Central memory CD8-positive, alpha-beta T cell (primary cell): ENCODE measurements at places on chromosomes 12 and 14.

- H3K36me3 ChIP-seq, result no peaks in the 10 kb centered on the region
- no peak overlapping the region for H3K27ac ChIP-seq
These were observed 150.8 kb upstream of the FSCB start for GRCh38 chr14:44657696-44658388.

DNA sequence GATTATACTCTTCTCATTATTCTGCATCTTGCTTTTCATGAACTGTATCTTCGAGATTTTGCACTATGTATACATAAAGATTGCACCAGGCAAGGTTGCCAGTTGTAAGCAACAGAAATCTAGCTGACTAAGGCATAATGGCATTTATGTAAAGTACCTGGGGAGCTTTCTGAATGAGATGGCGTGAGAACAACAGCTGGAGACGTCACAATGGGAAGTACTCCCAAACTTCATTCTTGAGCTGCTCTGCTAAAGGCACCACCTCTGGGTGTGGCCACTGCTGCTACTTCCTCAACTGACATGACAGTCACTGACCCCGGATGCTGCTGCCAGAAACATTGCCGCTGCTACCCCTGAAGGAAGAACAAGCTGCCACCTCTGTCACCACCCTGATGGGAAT, 220.7 kb downstream of the NOVA1 start:
- no peaks in the 10 kb centered on the region for H3K27me3 ChIP-seq
- no peaks in the 10 kb centered on the region for H3K4me1 ChIP-seq
- H3K4me3 ChIP-seq, result no peak overlapping the region
- no peak for DNase-seq

GRCh38 chr12:63103494-63104131, 47.4 kb downstream of the AVPR1A start:
- H3K36me3 ChIP-seq, result no peaks in the 10 kb centered on the region
- no peak for DNase-seq
- H3K27me3 ChIP-seq, result no peaks in the 10 kb centered on the region

- H3K27ac ChIP-seq, result no peak overlapping the region
- DNase-seq, result no peak
- H3K36me3 ChIP-seq, result no peaks in the 10 kb centered on the region
- no peak overlapping the region for H3K4me3 ChIP-seq
- no peaks in the 10 kb centered on the region for H3K4me1 ChIP-seq
These were observed 201.2 kb downstream of the ANO4 start for GRCh38 chr12:100995771-100996170.

GRCh38 chr12:87922736-87923135, 106.5 kb downstream of the C12orf50 start:
- no peaks in the 10 kb centered on the region for H3K36me3 ChIP-seq
- DNase-seq, result no peak
- no peaks in the 10 kb centered on the region for H3K4me1 ChIP-seq
- H3K27me3 ChIP-seq, result no peaks in the 10 kb centered on the region
- no peak overlapping the region for H3K4me3 ChIP-seq

DNA sequence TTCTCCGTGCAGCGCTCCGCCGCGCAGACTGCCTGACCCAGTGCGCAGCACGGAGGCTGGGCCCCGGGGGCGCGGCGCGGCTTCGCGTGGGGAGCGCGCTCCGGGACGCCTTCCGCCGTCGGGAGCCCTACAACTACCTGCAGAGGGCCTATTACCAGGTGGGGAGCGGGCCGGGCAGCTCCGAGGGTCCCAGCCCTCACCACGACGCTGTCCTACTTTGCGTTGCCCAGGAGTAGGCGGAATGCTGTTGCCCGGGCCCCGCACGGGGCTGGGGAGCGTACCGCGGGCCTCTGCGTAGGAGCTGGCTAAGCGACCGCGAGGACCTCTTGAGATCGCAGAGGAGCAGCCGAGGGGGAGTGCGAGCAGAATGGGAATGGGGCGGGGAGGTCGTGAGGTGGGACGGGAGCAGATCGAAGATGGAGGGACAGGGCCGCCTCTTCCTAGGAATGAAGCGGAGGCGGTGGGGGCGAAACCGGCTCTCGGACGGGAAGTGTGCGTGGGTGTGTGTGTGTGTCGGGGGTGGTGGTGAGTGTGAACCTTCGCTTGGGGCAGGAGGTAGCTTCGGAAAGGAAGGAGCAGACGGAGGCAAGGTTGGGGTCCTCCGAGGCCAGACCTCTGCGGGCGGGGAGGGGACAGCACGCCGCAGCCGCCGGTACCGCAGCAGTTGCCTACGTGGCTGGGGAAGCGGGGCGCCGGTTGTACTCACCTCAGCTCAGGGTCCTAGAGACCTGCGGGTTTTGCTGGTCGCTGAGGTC, 751 bp downstream of the P3H3 start:
- H3K27ac ChIP-seq, result peak overlapping the region; percentile 85
- H3K36me3 ChIP-seq, result peaks cover 18% of the 10 kb centered on the region
- DNase-seq, result no peak
- peaks cover 33% of the 10 kb centered on the region for H3K4me1 ChIP-seq
- peaks cover 80% of the 10 kb centered on the region for H3K27me3 ChIP-seq

- no peak overlapping the region for H3K27ac ChIP-seq
- no peaks in the 10 kb centered on the region for H3K27me3 ChIP-seq
- DNase-seq, result no peak
- H3K36me3 ChIP-seq, result no peaks in the 10 kb centered on the region
These were observed 5.3 kb upstream of the SERPINA5 start for GRCh38 chr14:94575730-94576585.

- peaks cover 13% of the 10 kb centered on the region for H3K27me3 ChIP-seq
- no peak for DNase-seq
- H3K4me3 ChIP-seq, result peak overlapping the region; percentile 23
- peaks cover 5% of the 10 kb centered on the region for H3K4me1 ChIP-seq
These were observed 372.8 kb downstream of the TMEM121 start for GRCh38 chr14:105899071-105899641.

DNA sequence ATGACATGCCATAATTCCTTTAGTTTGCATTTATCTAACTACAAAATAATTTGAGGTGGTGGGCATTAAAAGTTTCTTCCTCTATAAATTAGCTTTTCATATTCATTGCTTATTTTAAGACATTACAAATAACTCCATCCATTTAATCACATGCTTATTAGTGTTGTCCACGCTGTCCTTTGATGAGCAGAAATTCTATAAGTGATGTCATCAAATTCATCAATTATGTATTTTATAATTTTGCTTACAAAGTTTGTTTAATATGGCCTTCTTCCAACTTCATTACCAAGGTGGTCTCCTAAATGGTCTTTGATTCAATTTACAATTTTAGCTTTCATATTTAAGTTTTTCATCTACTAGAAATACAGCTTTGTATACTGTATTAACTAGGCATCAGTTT, 173.5 kb downstream of the PRKD1 start:
- no peaks in the 10 kb centered on the region for H3K4me1 ChIP-seq
- H3K27me3 ChIP-seq, result no peaks in the 10 kb centered on the region
- no peak overlapping the region for H3K27ac ChIP-seq
- H3K36me3 ChIP-seq, result no peaks in the 10 kb centered on the region
- no peak for DNase-seq

- DNase-seq, result no peak
- no peak overlapping the region for H3K4me3 ChIP-seq
- H3K36me3 ChIP-seq, result no peaks in the 10 kb centered on the region
- no peaks in the 10 kb centered on the region for H3K27me3 ChIP-seq
- peaks cover 18% of the 10 kb centered on the region for H3K4me1 ChIP-seq
These were observed 465.1 kb downstream of the FUT8 start for GRCh38 chr14:65877624-65878023.

DNA sequence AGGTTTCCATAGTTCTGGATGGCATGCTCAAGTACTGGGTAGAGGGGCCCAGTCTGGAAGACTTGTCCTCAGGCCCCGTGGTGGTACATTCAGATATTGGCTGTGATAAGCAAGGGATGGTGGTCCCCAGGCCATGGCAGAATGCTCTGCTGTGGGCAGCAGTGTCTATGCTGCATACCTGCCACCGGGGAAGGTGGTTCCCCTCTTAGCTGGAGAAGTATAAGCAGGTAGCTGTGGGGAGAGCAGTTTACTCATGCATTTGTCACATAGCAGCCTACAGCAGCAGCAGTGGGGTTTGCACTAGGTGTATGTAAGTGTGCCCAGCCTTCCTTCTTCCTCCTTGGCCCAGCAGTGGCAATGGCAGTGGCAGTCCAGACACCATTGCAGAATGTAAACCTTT, 69.3 kb upstream of the ADAMTS20 start:
- no peak overlapping the region for H3K27ac ChIP-seq
- no peak overlapping the region for H3K4me3 ChIP-seq
- H3K4me1 ChIP-seq, result no peaks in the 10 kb centered on the region
- no peak for DNase-seq
